Right ventricle myocardium inferior (tissue), 1 donor: ENCODE measurements at places on chromosomes 1 and 21. TPM values are rescaled to one million over a fixed set of nuclear protein-coding genes. Genes with fewer than 3 reads are reported as not detected.

GRCh38 chr1:168933141-168933805, 173.2 kb upstream of the ATP1B1 start:
- no peak for DNase-seq

FAM72C gene
- 0.14 TPM for total RNA-seq

DNA sequence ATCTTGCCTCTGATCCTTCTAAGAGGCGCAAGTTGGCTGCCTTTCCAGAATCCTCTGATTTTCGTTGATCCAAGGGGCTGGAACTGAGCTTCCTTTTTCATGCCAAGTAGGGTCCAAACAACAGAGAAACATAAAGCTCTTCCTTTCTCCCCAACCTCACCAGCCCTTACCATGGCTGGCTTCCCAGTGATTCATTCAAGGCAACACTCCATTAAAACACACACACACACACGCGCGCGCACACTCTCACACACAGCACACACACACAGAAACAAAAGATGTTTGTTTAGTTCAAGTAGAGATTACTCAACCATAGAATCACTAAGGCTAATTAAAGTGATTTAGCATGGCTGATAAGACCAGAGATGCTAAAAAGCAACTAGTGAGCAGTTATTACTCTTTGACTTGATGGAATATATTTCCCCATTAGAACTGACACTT, 13.0 kb upstream of the GUCA2A start:
- no peak for DNase-seq

GRCh38 chr1:119874186-119874585, 22.1 kb downstream of the ADAM30 start:
- DNase-seq = no peak

GRCh38 chr1:163406772-163407171, 85.0 kb downstream of the NUF2 start:
- no peak for DNase-seq

- no peak for DNase-seq
Measured at GRCh38 chr1:30599721-30600120, 123.7 kb downstream of the MATN1 start.

- no peak for DNase-seq
Measured at GRCh38 chr1:91031081-91031480, 9.2 kb upstream of the ZNF644 start.

DNA sequence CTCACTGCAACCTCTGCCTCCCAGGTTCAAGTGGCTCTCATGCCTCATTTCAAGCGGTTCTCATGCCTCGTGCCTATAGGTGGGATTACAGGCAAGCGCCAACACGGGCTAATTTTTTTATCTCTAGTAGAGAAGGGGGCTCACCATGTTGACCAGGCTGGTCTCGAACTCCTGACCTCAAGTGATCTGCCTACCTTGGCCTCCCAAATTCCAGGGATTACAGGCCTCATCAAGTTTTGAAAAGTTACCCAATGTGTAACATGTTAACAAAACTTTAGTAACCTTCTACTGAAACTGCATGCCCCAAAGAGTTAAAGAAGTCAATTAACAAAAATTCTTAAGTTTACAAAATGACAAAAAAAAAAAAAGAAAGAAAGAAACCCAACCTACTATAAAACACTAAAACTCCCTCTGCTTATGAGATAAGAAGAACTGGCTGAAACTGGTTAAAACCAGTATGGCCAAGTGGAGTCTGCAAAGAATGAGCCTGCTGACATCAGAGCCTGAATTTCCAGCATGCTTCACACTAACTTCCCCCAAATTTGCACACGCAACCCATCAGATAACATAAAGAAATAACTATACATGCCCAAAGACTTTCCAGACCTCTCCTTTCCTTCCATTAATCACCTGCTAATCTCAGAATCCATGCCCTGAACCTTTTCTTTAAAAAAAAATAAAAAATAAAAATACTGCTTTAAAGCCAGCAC, 25.5 kb upstream of the PSMG1 start:
- no peak for DNase-seq

GRCh38 chr1:1540090-1540817, at the start of gene TMEM240:
Gene TMEM240, minus strand, starts transcription at chr1:1540624. Its CDS starts 278 bp downstream, at chr1:1540346.
- DNase-seq = peak; percentile 89

DNA sequence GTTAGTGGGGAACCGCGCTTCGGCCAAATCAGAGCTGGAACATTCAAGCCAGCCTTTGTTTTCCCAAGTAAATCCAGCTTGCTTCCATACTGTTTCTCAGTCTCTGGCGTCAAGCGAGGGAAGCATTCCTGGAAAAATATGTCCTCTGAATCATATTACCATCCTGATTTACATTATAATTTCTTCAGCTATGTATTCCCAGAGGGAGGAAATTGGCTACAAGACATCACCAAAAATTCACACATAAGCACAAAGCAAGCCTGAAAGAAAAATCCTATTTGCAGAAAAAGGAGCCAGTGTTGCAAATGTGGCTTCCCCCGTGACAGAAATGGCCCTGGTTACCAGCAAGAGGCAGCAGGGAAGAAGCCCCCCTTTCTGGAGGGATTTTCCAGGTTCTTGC, 233.3 kb downstream of the KCNJ6 start:
- DNase-seq = no peak

DNA sequence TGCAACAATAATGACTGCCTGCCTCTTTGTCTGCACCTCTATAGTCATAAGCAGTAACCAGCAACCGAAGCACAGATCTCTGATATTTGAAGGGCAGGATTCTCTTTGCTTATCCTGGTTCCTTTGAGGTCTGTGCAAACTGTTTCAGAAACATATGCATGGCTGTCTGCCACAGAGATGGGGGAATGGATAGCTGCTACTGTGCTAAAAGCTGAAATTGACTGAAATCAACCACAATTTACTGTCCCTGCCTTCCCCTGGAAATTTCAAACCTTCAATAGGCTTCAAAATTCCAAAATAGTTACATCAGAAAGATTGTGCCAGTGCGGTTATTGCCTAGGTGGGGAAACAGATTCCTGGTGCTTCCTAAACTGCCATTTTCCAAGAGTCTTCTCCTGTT, 136.8 kb upstream of the GORAB start:
- no peak for DNase-seq

DNA sequence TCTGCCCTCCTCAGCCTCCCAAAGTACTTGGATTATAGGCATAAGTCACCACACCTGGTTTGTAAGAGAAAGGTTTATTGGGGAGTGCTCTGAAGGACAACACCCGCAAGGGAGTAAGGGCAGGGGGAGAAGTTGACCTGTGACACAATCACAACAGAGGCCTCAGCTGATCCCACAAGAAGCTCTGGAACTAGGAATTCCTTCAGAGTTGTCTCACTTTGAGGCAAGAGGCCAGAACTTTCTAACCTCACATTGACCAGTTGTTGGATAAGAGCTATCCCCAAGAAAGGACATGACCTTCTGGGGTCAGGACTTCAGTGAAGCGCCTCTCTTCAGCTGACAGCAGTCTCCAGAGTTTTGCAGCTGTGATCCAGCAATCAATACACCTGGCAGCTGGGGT, 27.4 kb upstream of the RC3H1 start:
- no peak for DNase-seq

GRCh38 chr1:36536727-36537126, 54.0 kb upstream of the CSF3R start:
- DNase-seq = no peak

NAV1 gene
- 69.0 TPM for total RNA-seq

- DNase-seq = no peak
Measured at GRCh38 chr1:248140846-248141245, 4.1 kb upstream of the OR2M5 start.

RHBDL2 gene
- total RNA-seq = 0.14 TPM

TCEA3 gene
- total RNA-seq = 73.6 TPM

DNA sequence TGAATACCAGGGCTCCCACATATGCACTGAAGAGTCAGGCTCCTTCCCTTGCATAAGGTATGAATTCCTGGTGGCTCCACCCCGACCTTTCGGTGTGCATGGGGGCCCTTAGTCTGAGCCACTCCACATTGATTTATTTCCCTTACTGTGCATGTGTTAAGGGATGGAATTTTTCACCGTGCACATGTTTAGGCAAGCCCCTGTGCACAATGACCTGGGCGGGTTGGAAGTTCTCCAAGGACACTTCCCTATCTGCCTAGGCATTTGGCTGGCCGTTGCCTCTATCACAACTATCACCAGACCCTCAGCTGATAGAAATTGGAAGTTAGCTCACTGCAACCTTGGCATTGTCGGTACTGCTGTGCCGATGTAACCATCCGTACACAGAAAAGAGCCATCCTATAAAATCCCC, 9.7 kb downstream of the S100A6 start:
- DNase-seq = no peak

DNA sequence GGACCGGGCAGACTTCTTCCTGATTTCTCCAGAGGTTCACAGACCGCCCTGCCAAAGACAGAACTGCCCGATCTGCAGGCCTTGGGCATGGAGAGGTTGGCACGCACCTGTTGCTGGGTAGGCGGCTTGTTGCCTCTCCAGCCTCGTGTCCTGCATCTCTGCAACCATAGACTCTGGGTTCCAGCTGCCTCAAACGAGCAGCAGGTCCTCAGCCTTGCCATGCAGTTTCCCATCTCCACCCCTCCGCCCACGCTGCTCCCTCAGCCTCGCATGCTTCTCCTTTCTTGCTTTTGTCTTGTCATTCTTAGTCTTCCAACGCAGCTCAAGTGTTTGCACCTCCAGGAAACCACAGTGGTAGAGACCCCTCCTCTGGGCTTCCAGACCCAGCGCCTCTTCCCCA, 126.2 kb downstream of the LACTBL1 start:
- DNase-seq = no peak

CRYBG2 gene
- not detected for total RNA-seq

OR14A16 gene
- not detected for total RNA-seq
